ENCODE measurements at places on chromosomes 4 and X.

- no peak for DNase-seq
Observed at GRCh38 chr4:17347445-17347844, 164.4 kb downstream of the QDPR start.

GRCh38 chrX:49958727-49959485 lies 36.5 kb downstream of the CLCN5 start:
- no peak for DNase-seq

GRCh38 chr4:142866685-142867084 lies 20.6 kb upstream of the INPP4B start:
- no peak for DNase-seq

DNA sequence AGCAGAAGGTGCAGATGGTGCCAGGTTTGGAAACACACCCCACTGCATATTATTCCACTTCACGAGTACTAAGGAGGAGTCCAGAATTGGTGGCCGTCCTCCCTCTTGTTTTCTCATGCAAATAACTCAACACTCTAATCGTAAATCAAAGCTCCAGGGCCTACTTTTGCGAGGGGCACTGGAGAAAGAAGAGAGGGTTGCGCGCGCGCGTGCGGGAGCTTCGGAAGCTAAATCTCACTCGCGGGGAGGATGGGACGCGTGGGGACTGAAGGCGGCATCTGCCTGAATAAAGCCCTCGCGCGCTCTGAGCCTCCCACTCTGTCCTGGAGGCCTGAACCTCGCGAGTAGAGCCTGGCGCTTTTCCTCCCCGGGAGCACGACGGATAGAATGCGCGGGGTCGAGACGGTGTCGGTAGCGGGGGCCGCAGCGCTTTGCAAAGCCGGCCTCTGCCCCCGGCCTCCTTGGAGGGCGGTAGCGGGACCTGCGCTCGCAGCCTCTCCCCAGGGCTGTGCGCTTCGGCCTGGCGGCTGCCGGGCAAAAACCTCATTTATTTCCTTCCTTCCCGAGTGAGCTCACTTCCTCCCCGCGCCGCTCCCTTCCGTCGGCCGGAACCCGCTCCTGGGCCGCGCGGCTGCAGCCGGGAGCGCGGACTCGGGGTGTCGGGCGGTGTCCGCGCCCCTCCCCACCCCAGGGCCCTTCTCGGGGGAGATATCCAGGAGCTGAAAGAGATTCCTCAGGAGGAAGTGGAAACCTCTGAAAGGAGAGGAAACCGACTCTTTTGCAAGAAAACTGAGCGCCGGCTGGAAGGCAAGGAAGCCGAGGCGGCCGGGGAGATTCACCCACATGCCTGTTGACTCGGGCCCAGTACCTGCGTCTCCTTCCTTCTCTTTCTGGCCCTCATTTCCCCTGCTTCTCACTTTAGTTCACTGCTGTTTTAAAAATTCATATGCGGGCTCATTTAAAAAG lies 20.7 kb downstream of the HAND2 start:
- DNase-seq = no peak

DNA sequence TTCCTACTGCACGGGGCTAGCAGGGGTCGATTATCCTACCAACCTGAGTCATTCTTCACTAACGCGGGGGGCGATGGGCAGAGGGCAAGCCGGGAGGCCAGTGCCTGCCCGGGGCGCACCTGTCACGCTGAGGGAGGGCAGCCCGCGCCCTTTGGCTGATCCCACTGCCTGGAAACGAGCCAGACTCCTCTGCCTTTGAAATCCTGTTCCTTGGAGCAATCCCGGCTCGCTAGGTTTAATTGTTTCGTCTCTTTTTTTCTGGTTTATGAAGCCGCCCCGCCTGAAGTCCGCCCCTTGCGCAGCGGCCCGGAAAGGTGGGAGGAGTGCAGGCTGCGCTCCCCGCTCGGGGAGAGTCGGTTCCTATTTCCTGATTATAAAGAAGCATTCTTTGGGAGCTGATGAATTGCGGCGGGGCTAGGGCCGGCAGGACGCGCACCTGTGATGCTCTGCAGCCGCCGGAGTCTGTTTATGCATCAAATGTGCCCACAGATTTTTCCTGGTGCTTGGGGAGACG lies 484.2 kb downstream of the BCOR start:
- DNase-seq = no peak

GRCh38 chrX:106467943-106468342 lies 143.8 kb upstream of the RADX start:
- no peak for DNase-seq

DNA sequence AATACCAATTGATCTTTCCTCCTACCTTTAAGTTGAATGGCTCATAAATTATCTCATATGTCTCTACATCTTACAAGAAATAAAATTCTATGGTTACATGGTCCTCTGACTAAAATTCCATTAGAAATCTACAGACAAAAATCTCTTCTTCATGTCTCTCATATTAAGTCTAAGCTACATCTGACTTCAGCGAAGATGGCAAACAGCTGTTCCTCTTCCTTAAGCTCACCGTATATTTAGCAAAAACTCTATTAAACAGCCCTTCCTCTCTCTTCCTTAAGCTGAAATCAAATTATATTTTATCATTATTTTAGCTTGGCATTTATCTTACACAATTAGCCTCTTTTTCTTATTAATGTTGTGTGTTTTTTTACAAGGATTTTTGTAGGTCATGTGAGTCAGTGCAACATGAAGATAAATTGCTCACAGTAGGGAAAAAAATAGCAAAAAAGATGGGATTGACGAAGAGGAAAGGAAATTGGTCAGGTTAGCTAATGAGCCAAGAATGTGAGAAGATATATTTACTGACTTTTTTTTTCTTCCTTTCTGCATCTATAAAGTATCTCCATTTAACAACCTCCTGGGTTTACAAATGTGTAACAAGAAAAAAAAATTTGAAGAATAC lies 2412.8 kb downstream of the ARAP2 start:
- DNase-seq = no peak

GRCh38 chr4:108943371-108943770 lies 180.5 kb upstream of the ETNPPL start:
- DNase-seq = no peak

DNA sequence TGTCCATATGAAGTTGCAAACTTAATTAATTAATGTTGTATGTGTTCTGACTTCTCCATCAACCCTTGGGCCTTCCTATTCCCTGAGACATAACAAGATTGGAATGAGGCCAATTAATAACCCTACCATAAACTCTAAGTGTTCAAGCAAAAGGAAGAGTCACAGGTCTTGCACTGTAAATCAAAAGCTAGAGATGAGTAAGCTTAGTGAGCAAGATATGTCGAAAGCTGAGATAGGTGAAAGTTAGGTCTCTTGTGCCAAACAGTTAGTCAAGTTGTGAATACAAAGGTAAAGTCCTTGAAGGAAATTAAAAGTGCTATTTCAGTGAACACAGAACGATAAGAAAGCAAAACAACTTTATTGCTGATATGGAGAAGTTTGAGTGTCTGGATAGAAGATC lies 58.2 kb upstream of the GPRIN3 start:
- DNase-seq = no peak

GRCh38 chrX:24099394-24099793 lies 44.6 kb downstream of the EIF2S3 start:
- no peak for DNase-seq

- no peak for DNase-seq
Observed at GRCh38 chr4:55793479-55793878, 26.1 kb upstream of the EXOC1L start.

GRCh38 chr4:169690787-169691186 lies 67.0 kb downstream of the HPF1 start:
- no peak for DNase-seq

DNA sequence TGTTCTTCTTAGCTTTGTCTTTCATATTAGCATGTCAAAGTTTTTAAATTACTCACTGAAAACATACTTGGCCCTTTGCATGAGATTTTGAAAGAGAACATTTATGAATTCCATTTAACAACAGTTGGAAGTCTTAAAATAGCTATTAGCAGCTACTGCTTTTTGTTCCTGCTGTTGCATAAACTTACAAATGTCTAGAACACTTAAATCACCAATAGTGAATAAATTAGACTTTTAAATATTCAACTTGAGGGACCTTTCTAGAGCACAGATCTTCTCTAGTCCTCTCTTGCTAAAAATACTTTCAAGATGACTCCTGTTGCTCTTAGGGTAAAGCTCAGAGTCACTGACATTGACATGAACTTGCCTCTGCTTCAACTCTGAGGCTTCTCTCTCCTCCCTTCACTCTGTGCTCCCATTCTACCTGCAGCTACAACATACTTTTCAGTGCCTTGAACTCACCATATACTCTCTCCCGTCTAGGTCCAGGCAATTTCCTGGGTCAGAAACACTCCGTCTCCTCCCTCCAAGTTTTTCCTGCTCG lies 15.8 kb upstream of the TXK start:
- no peak for DNase-seq

GRCh38 chrX:136747003-136747986 lies 33.4 kb downstream of the ARHGEF6 start:
- DNase-seq = no peak

DNA sequence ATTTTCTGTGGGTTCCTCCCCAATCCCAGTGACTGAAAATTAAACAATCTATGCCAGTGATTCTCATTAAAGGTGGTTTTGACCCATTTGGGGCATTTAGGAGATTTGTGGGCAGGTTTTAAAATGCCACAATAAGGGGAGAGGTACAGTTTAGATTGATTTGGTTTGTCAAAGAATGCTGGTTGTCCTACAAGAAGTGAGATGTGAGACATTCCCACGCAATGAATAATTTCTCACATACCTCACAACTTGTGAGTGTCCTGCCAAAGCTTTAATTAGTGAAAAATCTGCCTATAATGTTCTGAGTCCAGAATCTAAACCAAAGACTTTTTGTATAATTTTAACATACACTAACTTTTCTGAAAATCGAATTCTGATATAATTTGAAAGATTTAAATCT lies 199.4 kb downstream of the MAPK10 start:
- no peak for DNase-seq

DNA sequence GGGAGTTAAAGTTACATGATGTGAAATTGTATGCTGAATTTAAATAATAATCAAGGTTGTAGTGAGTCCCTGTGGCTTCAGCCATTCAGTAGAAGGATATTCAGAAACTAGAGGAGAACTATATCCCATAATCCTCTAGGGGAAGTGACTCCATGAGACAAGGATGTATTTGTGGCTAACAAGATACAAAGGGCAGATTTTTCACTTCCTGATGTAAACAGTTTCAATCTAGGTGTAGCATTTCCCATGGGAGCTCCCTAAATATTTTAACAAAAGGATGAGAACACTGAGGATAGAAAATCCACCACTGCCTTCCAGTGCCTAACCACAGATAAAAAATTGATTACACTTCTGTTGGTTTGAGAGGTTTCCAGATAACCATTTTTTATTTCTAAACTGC lies 435.4 kb upstream of the TENM3 start:
- DNase-seq = no peak

DNA sequence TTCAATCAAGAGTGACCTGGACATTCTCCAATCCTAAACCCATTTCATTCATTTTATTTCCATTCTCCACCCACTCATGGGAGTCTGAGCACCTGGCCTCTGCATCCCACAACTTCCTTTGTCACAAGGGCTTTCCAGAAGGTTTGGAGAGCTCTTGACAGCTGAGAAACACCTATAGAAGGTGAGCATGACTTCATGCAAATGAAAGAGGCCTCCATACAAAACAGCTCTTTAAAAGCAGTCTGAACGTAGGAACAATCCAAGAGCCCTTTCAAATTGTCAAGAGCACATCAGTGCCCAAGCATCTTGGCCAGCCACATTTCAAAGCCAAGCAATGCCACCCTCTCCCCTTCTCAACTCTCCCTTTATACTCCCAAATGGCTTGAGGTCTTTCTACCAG lies 74.9 kb upstream of the RAP2C start:
- no peak for DNase-seq

DNA sequence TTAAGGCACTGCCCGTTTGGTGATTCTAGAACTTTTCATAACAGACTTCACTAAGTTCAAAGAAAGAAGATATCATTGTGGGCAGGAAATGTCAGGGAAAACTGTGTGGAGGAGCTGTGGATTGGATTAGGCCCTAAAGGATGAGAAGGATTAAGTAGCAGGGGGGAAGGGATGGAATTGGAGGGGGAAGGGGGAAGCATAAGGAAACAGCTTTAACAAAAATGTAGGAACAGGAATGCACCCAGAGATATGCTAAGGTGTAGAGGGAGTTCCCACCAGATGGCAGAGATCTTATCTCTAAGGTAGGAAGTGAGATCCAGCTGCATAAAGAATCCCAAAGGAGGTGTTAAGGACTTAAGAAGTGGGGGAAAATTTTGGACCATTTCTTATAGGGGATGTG lies 114.5 kb downstream of the LARP7 start:
- no peak for DNase-seq

- no peak for DNase-seq
Observed at GRCh38 chrX:56499372-56499771, 64.1 kb upstream of the UBQLN2 start.

DNA sequence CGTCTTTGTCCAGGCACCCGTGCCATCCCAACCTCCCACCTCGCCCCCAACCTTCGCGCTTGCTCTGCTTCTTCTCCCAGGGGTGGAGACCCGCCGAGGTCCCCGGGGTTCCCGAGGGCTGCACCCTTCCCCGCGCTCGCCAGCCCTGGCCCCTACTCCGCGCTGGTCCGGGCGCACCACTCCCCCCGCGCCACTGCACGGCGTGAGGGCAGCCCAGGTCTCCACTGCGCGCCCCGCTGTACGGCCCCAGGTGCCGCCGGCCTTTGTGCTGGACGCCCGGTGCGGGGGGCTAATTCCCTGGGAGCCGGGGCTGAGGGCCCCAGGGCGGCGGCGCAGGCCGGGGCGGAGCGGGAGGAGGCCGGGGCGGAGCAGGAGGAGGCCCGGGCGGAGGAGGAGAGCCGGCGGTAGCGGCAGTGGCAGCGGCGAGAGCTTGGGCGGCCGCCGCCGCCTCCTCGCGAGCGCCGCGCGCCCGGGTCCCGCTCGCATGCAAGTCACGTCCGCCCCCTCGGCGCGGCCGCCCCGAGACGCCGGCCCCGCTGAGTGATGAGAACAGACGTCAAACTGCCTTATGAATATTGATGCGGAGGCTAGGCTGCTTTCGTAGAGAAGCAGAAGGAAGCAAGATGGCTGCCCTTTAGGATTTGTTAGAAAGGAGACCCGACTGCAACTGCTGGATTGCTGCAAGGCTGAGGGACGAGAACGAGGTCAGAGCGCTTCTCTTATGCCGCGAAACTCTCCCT lies at the start of gene TET2:
Gene TET2 (plus strand): TSS at position 601 of the 740 bp plus-strand sequence. CDS start 87,067 bp downstream, outside the sequence.
- peak; percentile 80 for DNase-seq
